K562 (cell line): ENCODE measurements at places on chromosomes 16 and 17. TPM values are rescaled to one million over a fixed set of nuclear protein-coding genes. Genes with fewer than 3 reads are reported as not detected.

XAF1 gene
- 0.07 TPM in 1 of 2 replicates, not detected in the other for polyA plus RNA-seq

RHBDF1 gene
- 6.0 and 6.9 TPM in 2 replicates for polyA plus RNA-seq

KRTAP1-5 gene
- polyA plus RNA-seq = not detected in 2 replicates

CEMP1 gene
- 0.05 TPM in 1 of 2 replicates, not detected in the other for polyA plus RNA-seq

PLK1 gene
- 72.2 and 87.6 TPM in 2 replicates for polyA plus RNA-seq
